Effector CD8-positive, alpha-beta T cell (primary cell): ENCODE measurements at places on chromosomes 5 and 9.

DNA sequence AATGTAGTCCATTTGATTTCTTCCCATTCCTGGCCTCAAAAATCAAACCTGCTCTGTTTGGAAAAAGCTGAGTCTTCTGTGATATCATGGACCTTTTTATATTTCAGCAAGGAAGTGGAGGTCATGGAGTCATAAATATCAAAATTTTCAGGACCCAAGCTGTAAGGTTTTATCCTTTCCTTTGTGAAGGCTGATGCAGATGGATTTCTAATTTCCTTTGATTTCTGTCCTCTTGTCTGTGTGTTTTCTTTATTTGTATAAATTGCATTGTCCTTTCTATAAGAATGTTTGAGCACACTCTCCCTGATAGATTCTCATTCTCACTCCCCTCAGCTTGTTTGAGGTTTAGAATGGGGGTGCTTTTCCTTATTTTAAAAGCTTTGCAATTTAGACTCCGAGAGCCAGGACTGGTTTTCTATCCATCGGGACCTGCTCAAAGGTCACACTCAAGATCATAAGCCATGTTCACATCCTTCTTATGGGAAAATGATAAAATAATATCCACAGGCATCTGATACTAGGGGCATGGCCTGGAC is 127.4 kb upstream of the TMEM161B start:
- no peak for DNase-seq

- no peak for DNase-seq
Measured at GRCh38 chr5:139744471-139745131, 51.0 kb upstream of the PSD2 start.

DNA sequence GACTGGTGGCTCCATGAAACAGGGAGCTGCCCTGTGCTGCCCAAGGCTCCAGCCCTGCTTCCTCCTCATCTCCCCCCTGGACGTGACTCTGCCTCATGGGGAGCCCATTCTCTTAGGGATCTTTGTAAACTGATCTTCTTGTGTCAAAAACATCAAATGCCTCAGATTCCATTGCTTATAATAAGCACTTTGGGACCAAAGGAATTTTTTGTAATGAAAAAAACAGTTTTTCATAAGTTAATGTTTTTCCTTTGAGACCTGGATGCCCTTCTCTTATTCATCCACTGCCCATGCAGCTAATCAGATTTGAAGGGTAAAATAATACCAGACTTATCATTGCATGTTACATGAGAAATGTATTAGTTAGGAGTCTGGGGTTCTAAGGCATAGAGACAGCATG is 41.7 kb downstream of the PALM2AKAP2 start:
- DNase-seq, result no peak

DNA sequence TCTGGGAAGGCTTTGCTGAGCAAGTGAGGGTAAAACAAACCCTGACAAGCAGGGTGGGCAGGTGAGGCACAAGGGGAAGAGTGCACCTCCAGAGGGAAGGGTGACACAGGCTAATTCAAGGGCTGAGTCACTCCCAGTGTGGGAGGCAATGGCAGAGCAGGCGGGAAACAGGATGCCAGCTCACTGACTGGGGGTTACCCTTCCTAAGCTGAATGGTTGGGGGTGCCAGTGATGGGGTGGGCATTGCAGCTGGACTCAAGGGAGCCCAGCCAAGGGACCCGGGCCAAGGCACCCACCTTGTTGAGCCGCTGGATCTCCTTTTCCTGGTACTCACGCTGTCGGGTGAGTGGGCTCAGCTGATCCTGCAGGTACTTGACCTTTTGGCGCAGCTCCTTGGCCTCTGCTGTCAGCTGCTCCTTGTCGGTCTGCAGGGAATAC is 18.4 kb downstream of the GPX3 start:
- DNase-seq, result no peak

GRCh38 chr9:136923881-136924280 is 20.7 kb downstream of the FBXW5 start:
- DNase-seq, result no peak

DNA sequence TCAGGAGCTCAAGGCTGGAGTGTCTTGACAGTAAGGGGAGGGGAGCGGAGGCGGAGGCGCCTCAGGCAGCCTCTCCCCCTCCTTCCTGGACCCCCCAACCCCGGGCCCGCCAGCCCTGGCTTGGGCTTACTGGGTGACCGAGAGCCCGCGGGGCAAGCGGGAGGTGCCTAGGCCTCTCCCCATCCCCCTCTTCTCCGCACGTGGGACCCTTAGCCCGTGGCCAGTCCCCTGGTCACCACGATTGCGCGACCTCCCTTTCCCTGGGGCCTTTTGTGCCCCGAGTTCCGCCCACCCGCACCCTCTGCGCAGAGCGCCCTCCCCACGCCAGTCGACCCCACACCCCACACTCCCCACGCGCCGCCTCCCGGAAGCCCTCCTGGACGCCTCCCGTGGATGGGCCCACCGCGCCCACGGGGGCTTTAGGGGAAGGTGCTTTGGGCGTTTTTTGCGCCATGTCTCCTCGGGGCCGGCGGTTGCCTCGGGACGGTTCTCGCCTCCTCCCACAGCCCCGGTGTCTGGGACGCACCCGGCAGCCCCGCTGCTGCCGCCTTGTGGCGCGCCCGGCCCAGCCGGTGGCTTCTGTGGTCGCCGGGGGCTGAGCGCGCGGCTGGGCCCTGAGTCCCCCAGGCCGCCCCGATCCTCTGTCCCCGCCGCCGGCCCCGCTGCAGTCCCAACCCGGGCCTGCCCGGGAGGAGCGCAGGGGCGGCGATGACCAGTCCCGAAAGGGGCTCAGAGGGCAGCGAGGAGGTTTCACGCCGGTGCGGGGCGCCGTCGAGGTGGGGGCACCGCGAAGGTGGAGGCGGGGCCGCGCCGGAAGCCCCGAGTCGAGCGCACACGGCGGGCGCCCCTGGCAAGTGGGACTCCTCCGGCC is 3.2 kb downstream of the TOR4A start:
- no peak for DNase-seq

GRCh38 chr9:105126226-105126625 is 118.2 kb upstream of the SLC44A1 start:
- no peak for DNase-seq

- DNase-seq, result no peak
Measured at GRCh38 chr9:88536951-88537760, 2.2 kb downstream of the NXNL2 start.

- DNase-seq, result no peak
Measured at GRCh38 chr9:35333551-35333950, 156.4 kb upstream of the RUSC2 start.

DNA sequence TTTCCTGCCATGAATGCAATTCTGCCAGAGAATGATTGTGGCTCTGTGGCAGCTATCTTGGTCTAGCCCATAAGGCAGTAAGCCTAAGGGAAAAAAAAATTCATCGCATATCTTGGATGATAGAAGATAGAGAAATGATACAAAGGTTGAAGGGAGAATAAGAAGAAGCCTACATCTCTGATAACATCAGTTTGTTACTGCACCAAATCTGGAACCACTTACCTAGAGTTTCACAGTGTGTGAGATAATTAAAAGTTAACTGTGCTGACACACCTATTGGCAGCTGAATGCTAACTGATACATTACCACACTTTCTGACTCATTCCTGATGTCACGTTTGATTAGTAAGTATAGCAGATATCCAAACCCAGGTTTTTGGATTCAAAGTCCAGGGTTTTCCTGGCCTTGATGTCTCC is 91.6 kb upstream of the TAF11L2 start:
- no peak for DNase-seq

DNA sequence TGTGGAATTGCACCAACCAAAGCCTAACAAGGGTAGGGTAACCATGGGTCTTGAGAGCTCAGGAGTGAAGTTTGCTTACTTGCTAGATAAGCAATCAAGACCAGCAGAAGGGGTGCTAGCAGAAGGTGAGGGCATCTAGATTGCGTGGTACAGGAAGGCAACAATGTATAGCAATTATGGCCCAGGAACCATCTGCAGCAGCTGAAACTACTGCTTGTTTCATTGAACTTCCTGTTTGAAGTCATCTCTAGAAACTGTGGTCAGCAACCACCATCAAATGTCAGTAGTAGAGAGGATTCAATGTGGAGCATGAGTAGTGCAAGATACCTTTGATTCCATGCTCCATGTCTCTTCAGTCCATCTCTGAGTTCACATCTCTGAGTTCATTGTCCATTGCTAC is 462.1 kb upstream of the GRAMD2B start:
- no peak for DNase-seq

GRCh38 chr9:3181049-3181953 is 337.4 kb upstream of the PUM3 start:
- no peak for DNase-seq

DNA sequence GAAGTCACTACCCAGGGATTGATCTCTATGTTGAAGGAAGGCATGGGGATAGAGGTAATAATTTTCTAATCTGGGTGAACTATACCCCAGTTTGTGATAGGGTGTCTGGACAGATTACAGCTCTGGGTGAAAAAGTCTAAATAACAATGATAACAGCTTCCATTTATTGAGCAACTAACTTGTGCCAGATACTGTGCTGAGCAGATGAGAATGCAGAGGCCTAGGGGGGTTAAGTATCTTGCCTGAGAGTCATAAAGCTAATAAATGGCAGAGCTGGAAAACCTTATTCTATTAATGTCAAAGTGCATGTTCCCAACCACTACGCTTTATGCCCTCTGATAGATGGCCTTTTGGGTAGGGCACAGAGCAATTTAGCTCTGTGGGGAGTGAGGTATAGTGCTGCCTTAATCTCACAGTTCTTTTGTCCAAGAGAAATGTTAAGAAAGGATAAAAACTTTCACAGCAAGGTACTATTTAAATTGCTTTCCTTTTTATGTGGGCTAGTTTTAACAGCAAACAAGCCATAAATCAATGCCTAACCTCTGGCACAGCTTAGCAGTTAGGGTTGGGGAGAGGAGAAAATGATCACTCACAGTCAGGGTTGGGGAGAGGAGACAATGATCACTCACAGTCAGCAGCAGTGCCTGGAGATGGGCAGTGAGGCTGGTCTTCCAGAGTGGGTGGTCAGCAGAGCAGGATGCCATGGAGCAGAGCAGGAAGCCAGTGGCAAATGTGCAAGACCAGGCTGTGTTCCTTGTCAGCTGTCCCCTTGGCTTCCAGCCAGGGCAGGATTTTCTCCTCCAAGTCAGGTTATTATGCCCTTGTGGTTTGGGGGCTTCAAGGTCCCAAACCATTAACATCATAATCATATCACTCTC is 187.0 kb downstream of the CARTPT start:
- DNase-seq, result no peak

GRCh38 chr5:172117977-172118701 is 69.9 kb downstream of the STK10 start:
- no peak for DNase-seq

DNA sequence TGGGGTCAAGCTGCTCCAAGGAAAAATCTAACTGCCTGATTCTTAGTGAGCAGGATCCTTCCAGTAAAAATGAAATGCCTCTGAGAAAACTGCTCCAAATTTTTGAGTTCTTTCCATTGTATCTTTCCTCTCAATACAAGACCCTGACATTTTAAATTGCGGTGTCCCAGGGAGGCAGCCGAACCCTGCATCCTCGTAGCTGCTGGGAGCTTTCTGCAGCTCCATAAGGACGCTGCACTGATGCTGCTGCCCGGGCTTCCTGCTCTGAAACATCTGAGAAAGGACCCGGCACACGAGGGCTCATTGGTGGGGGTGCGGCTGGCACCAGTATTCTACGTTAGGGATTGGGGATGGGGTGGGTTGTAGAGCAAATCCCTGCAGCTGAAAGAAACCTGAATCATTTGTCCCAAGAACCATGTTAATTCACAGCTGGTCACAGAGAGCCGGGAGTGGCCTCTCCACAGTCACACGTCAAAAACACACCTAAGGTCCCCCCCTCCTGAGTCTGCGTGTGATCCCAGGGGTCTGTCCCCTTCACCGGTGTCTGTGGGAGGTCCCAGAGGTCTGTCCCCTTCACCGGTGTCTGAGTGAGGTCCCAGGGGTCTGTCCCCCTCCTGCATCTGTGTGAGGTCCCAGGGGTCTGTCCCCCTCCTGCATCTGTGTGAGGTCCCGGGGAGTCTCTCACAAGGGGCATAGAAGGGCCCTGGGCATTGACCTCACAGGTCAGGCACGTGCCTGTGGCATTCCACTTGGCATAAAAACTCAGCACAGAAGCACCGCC is 63.4 kb upstream of the ZNF354B start:
- no peak for DNase-seq

DNA sequence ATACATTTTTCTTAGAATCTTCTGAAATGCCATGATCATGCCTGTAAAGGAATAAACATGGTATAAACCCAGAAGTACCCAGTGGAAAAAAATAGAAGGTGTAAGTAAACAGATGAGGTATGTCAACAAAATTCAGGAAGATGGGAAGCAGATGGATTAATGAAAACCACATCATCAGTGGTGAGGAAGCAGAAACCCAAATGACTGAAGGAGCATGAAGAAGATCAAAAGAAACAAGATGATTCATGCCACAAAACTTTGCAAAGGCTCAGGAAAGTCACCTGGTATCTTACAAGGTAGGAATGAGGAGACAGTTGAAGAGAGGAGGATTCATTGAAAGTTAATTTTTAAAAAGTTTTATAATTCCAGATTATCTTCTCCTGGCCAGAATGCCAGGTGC is 132.8 kb upstream of the PAPPA start:
- DNase-seq, result no peak

DNA sequence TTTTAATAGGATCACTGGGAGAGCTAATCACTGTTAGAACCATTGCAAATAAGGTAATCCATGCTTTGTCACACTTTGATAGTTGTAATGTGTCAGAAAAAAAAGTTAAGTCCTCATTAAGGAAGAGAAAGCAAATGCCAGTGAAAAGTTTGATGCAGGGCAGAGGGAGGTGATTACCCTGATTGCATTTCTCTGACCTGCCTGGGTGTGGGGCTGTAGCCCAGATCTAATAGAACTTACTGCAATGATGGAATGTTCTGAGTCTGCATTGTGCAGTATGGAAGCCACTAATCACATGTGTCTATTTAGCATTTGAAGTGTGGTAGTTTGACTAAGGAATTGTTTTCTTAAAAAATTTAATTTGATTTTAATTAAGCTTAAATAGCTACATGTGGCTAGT is 202.7 kb downstream of the ATP10B start:
- no peak for DNase-seq

GRCh38 chr9:130672933-130673615 is 8.7 kb downstream of the PRDM12 start:
- no peak for DNase-seq

DNA sequence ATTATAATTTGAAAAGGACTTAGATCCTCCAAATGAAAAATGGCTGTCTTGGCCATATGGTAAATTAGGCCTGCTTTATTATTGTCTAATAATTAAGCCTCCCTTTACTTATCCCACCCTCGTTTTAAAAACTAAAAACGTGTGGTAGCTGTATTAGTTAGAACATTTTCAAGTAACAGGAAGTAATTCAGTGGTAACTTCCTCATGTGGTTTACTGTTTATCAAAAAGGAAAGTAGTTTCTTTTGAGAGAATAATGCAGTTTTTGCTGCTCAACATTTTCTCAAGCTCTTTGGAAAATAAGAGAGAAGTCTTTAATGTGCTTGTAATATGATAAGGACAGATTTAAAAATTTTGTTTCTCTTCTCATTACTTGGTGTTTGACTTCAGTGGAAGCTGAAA is 26.0 kb downstream of the ZCCHC7 start:
- no peak for DNase-seq

DNA sequence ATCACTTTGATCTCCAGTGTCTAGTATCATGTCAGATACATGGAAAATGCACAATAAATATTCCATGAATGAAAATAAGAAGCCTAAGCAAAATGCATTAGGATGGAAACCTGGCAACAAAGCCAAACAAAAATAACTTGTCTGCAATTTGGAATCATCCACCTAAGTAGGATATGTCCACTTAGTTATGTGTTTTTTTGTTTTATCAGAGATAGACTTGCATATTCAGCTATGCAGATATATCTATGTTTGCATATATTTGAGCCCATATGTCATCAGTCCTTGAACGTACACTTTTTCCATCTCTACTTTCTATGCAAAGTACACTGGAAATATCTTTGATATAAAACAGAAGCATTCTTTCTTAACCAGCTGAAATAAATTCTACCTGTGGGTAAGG is 707.1 kb downstream of the EFNA5 start:
- no peak for DNase-seq
